ENCODE measurements at places on chromosomes 4 and X. TPM values are rescaled to one million over a fixed set of nuclear protein-coding genes. Genes with fewer than 3 reads are reported as not detected.

The LAMTOR3 gene
- total RNA-seq: 28.8 TPM

- DNase-seq: no peak
These were observed 84.0 kb downstream of the WWC2 start for GRCh38 chr4:183182873-183183725.

DNA sequence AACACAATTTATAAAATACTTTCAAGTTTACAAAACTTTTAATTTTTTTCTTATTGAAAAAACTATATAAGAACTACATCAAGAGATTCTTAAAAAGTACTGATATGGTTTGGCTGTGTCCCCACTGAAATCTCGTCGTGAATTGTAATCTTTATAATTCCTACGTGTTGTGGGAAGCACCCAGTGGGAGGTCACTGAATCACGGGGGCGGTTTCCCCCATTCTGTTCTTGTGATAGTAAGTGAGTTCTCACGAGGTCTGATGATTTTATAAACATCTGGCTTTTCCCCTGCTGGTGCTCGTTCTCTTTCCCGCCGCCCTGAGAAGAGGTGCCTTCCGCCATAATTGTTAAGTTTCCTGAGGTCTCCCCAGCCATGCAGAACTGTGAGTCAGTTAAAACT lies 88.5 kb downstream of the FRAS1 start:
- no peak for DNase-seq

The AVPR2 gene
- total RNA-seq: not detected

The CXCL8 gene
- 19.6 TPM for total RNA-seq

DNA sequence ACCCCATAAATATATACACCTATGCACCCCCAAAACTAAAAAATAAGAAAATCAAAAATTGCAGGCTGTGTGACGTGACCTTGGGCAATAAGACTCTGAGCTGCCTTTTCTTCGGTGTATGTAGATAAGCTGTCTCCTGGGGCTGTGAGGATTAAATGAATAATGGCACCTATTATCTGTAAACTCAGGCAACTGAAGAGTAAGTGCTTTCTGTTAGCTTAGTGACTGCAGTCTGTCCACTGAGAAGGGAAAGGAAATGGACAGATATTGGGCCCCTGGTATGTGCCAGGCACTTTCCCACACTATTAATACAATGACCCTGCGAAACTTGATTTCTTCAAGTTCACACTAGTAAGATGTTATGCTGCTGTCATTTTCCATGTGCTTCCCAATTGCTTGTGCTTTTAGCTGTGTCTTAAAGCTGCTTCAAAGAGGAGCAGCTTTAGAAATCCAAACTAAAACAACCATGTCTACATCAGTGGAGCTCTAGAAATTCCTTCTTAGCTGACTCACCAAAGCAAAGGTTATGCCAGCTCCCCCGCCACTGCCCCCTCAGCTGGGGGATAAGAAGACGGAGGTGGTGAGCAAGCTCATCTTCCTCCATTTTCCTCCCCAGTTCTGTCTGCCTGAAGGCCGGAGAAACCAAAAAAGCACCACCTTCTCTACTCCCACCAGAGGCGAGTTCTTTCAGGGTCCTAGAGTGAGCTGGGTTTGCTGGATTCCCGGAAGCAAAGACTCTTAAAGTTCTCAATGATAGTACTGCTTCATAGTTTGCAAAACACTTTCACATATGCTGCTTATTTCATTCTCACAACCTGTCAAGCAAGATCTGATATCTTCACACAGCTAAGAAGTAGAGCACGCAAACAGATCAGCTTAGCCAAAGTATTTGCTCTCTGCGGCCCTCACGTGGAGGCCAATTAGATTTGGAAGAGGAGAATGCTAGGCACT lies 8.8 kb upstream of the DGAT2L6 start:
- no peak for DNase-seq

GRCh38 chrX:133294126-133294525 lies 76.0 kb upstream of the TFDP3 start:
- no peak for DNase-seq

- peak; percentile 99 for DNase-seq
These were observed at the start of gene SLC25A6 for GRCh38 chrX:1391707-1392375. TSS of gene SLC25A6 (minus strand) at chrX:1392113. CDS start at chrX:1392009, 104 bp downstream.

DNA sequence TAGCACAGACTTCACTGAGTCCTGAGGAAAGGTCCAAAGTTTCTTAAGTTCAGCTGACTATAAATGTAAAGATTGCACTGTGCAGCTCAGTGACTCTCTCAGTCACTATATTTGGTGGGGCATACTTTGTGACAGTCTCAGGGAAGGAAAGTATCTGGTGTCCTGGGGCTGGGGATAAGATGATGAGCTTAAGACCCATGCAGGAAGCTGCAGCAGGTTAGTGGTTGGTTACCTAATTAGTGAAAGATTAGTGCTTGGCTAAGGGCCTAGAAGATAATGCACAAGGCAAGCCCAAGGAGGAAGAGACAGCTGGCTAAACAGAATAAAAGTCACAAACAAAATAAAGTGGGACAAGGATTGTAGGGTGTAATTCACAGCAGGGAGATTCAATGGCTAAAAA lies 25.4 kb upstream of the SLITRK4 start:
- DNase-seq: no peak

The AFF2 gene
- 3.2 TPM for total RNA-seq

- DNase-seq: no peak
These were observed 132.9 kb downstream of the STIM2 start for GRCh38 chr4:26993539-26993938.

- DNase-seq: no peak
These were observed 1070.6 kb upstream of the GRID2 start for GRCh38 chr4:91233164-91233563.

- no peak for DNase-seq
These were observed 2.3 kb downstream of the DUSP9 start for GRCh38 chrX:153649178-153649914.

GRCh38 chr4:133112641-133113040 lies 36.5 kb upstream of the PCDH10 start:
- no peak for DNase-seq

GRCh38 chr4:48635310-48635709 lies 144.8 kb downstream of the FRYL start:
- no peak for DNase-seq

GRCh38 chr4:159674241-159674640 lies 571.4 kb downstream of the RAPGEF2 start:
- no peak for DNase-seq

GRCh38 chrX:27599928-27600327 lies 9.8 kb downstream of the DCAF8L2 start:
- no peak for DNase-seq

DNA sequence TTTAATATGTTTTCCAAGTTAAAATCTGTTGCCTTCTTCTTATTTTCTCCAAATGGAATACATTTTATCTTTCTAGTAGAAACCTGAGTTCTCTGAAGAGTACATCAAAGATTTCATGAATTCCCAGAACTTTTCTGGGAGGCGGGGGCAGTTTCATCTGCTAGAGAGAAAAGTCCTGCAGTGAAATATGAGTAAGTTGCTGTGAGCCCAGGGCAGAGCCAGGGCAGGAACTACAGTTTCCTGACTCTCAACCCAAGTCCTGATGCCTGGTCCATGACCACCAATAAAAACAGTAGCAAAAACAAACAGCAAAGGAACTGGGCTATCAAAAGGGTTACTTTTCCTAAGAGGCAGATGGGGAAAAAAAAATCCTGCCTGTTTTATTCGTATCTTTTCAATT lies 239.4 kb upstream of the CTSO start:
- no peak for DNase-seq

The PRDM5 gene
- total RNA-seq: not detected

GRCh38 chrX:6885396-6885795 lies 262.1 kb upstream of the STS start:
- no peak for DNase-seq

DNA sequence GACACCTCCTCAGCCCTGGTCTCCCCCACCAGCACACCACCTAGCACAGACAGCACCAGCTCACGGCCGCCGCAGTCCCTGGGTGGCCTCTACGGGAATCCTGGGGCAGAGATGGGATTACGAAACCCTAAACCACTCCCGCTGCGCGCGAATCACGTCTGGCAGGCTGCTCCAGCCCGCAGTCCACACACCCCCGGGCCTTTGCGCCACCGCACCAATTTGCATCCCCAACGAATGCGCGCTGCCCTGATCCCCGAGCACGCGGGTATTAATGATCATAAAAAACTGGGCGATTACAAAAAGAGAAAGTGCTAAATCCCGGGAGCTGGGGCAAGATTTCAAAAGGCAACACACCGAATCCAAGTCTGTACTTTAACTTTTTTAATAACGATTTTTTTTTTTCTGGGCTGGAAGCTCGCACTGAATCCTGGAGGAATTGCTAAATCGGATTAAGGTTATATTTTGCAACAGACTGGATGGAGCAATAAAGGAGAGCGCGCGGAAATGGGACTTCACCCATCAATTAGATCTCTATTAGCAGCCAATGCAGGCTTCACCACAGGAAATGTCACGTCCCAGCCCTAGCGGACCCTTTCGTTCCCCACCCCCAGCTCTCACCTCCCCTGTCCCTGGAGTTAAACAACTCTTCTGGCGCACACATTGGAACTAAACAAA lies 69.8 kb upstream of the TMEM33 start:
- no peak for DNase-seq

GRCh38 chr4:30094887-30095286 lies 625.3 kb upstream of the PCDH7 start:
- no peak for DNase-seq

- DNase-seq: no peak
These were observed 8.8 kb upstream of the ADH1C start for GRCh38 chr4:99361268-99361898.

The TRIM75 gene
- not detected for total RNA-seq

DNA sequence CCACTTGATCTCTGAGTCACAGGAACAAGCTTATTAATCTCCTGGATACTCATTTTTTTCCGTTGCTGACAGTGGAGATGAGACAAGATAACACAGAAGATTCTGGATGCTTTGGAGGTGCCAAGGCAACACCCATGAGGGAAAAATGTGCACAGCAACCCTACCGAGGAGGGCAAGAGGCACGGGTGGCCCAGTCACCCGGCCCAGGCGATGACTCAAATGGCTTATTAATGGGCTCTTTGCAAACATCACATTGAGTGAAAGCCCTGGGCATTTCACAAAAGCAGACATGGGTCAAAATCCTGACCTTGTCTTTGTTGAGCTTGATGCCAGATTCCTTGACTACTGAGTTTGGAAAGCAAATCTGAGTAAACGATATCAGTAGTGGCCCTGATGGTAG lies 315.1 kb downstream of the STK32B start:
- DNase-seq: no peak

DNA sequence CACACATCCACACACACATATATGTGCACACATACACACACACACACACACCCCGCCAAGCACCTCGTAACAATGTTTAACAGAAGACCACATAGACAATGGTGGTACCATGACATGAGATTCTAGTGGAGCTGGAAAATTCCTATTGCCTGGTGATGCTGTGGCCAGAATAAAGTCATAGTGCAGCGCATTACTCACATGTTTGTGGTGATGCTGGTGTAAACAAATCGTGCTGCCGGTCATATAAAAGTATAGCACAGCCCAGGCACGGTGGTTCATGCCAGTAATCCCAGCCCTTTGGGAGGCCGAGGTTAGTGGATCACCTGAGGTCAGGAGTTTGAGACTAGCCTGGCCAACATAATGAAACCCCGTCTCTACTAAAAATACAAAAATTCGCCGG lies 275.2 kb downstream of the TRIML1 start:
- DNase-seq: no peak

DNA sequence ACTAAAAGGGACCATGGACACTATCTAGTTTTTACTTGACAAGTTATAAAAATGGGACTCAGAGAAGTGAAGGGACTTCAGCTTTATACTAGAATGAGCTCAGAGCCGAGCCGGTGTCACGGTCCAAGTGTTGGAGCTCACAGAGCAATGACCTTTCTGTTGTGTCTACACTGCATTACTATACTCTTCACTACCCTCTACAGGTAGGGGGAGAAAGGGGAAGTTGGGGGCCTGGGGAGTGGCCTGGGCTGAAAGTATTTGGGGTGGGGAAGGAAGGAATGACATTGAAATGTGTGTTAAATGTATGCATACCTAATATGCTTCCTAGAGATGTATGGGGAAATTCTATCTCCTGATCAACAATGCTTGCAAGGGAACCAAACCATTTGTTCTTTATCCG lies 48.8 kb upstream of the HHIP start:
- DNase-seq: no peak

- DNase-seq: no peak
These were observed 205.1 kb downstream of the CHIC2 start for GRCh38 chr4:53859305-53859704.

DNA sequence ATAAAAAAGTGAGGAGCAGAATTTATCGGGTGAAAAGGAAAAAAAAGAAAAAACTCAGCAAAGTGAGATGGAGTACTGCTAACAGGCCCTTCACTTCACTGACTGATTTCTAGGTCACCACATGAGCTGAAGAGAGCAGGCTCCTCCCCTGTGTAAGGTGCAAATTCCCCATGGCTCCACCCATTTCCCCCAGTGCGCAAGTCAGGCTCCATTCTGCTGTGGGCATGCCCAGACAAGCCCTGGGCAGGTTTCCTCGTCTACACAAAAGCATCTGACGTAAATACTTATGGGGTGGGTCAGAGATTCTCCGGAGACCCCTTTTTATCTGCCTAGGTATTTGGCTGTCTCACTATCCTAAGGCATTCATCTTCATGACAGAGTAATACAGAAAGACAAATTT lies 157.9 kb downstream of the MAGEB5 start:
- no peak for DNase-seq

GRCh38 chrX:74218895-74219294 lies 85.1 kb upstream of the ZCCHC13 start:
- DNase-seq: no peak

DNA sequence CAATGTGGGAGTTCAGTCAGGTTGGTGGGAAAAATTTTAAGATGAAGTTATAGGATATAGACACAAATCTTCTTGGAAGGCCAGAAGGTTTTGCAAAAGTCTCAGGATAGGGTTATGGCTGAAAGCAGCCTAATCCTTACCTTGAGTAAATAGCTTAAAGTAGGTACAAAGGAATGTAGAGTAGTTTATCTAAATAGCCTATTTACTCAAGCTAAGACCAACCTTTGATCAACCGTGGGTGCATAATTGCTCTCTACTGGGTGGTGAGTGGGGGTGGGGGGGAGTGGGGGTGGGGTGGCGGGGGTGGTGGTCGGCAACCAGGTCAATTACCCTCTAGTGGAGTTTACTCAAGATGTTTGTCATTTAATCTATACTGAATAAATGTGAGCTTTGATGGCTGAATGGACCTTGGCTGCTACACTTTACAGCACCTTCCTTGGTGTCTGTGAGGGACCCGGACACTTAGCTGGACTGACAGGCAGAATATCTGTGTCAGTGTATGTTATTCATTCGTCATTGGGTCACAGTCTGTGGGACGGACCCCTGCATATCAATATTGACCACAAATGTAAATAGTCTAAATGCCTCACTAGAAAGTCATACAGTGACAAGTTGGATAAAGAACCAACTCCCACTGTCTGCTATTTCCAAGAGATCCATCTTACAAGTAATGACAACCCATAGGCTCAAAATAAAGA lies 545.7 kb upstream of the PABPC4L start:
- no peak for DNase-seq

DNA sequence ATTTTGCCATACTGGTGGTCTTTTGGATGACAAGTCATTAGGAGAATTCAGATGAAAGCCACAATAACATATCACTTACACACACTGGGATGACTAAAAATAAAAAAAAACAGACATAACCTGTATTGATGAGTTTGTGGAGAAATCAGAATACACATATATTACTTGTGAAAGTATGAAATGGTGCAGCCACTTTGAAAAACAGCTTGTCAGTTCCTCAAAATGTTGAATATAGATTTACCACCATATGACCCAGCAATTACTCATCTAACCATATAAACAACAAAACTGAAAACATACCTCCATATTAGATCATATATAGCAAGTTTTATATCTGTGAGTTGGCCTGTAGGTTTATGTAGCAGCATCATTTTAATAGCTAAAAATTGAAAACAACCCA lies 608.7 kb downstream of the TLL1 start:
- DNase-seq: no peak

GRCh38 chrX:151896734-151897474 lies 15.8 kb upstream of the MAGEA4 start:
- DNase-seq: no peak

All from activated T-helper 2 cell treated with anti-CD3 and anti-CD28 coated beads, Interferon-gamma antibody, Interleukin-2, Interleukin-4, amounts not matched to agents 10 μg/mL and 5 μg/mL and 100 μg/mL, durations not matched to agents 14 hours and 24 hours and 36 hours (primary cell).